Activated CD8-positive, alpha-beta memory T cell treated with anti-CD3 and anti-CD28 coated beads for 1 hour (primary cell): ENCODE measurements at places on chromosomes 2 and 18.

DNA sequence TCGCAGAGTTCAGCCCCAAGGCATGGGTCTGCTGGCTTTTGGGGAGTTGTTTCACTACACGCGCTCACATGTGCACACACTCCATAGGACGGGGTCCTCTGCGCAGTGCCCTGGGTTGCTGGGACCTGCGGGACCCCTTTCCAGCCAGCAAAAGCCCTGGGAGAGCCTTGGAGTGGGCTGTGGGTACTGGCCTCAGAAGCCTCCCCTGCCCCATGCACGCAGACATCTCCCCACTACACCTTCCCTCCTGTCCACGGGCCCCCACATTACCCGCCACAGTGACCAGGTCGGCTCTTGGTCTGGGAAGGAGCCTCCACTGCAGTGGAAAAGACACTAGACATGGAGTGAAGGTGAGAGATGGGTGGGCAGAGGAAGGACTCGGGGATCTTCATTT, 48.5 kb downstream of the FAM168B start:
- no peak for DNase-seq

GRCh38 chr2:36780231-36780839, 83.8 kb downstream of the VIT start:
- no peak for DNase-seq

GRCh38 chr18:62741118-62741566, 25.8 kb downstream of the PHLPP1 start:
- DNase-seq, result no peak

DNA sequence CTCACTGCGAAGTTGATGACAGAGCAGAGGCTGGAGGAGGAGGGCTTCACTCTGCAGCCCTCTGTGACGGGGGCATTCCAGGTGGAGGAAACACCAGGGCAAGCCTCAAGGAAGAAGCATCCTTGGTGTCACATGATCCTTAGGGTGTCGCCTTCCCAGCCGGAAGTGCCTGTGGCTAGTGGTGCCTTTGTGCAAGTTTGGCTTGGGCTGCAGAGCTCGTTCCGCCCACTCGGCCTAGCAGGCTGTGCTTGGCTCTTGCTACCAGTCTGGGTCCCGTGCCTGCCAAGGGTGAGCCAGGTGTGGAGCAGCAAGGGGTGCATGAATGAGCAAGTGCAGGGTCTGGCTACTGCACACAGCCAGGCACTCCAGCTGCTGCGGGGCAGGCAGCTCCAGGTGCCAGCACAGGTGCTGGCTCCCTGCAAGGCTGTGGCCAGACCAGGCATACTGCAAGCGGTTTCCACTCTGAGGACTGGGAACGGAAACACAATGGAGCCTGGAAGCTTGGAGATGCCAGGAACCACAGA, 325.3 kb upstream of the SMIM21 start:
- DNase-seq, result no peak

DNA sequence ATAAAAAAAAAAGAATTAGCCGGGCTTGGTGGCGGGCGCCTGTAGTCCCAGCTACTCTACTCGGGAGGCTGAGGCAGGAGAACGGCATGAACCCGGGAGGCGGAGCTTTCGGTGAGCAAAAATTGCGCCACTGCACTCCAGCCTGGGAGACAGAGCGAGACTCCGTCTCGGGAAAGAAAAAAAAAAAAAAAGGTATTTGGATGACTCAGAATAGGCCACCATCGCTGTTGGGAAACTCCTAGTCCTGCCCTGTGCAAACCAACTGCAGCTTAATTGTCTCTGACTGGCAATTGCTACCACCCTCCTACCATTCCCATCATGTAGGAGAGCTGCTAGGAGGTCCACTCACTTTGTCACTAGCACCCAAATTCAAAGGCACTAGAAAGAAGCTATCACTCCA, 43.5 kb downstream of the ATP8B1 start:
- no peak for DNase-seq

DNA sequence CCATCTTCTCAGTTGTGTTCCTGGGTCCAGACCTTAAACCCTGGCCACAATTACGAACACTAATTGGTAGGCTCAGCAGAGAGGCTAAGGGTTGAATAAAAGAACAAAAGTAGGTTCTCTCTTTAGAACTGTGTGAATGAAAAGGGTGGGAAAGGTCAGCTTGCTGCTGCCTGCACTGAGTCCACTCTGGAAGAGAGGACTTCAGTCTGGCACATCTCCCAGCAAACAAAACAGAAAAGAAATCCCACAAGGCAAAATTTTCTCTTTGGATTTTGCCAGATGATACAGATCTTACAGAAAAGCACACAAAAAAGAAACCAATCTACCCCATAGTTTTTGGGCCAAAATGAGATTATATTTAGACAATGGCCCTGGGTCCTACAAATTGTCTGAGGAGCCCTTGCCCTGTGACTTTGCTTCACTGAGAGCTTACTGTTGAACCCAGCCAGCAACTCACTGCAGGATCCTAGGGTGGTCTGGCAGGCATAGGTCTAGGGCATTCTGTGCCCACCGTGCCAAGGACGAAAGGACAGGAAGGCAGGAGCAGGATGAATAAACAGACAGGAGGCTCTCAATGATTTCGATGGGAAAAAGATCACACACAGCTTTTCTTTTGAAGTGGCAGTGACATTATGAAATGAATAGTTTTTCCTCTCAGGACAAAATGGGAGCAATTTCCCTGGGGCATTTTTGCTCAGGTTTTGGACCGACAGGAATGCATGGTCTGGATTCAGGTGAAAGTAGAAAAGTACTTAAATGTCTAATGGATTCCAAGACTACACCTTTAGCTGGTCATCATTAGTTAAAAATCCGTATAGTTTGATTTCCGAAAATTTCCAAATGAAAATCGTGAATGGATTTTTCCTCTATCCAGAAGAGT, 68.4 kb upstream of the STAM2 start:
- no peak for DNase-seq

GRCh38 chr2:57217013-57217412, 829.6 kb upstream of the VRK2 start:
- DNase-seq, result no peak

GRCh38 chr2:41947701-41948396, 100.0 kb upstream of the PKDCC start:
- DNase-seq, result no peak

- DNase-seq, result no peak
Measured at GRCh38 chr2:191657977-191658376, 20.0 kb upstream of the NABP1 start.
